Endothelial cell of umbilical vein (primary cell): ENCODE measurements at places on chromosomes 4 and X.

DNA sequence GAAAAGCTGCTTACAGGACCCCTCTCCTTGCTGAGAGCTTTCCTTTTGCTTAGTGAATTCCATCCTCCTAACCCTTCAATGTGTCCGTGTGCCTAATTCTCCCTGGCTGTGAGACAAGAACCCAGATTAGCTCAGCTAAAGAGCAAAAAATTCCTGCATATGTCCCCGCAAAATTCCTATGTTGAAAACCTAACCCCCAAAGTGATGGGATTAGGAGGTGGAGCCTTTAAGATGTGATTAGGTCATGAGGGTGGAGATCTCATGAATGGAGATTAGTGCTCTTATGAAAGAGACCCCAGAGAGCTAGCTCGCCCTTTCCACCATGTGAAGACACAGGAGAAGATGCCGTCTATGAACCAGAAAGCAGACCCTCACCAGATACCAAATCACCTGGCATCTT lies 503.0 kb upstream of the DIAPH2 start:
- no peak overlapping the region for H3K4me3 ChIP-seq
- H3K27ac ChIP-seq: no peak overlapping the region
- no peaks in the 10 kb centered on the region for H3K4me1 ChIP-seq
- no peaks in the 10 kb centered on the region for H3K27me3 ChIP-seq
- DNase-seq: no peak

DNA sequence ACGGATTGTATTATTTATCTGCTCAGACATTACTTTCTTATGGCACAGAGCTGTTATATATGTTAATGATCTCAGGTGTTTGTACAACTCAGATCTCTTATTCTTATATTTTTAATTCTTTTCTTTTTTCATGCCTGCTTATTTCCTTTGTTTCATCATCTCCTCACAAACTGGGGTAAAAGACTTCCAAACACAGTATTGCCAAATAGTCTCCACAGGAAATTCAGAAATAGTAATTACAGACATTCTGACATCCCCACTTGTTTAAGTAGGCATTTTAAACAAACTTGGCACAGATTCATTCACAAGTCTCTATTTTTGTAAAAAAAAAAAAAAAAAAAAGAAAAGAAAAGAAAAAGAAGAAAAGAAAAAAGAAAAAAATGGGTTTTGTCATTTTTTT lies 129.7 kb upstream of the USP38 start:
- no peak overlapping the region for H3K27ac ChIP-seq
- no peaks in the 10 kb centered on the region for H3K36me3 ChIP-seq
- H3K27me3 ChIP-seq: no peaks in the 10 kb centered on the region
- no peak for DNase-seq

DNA sequence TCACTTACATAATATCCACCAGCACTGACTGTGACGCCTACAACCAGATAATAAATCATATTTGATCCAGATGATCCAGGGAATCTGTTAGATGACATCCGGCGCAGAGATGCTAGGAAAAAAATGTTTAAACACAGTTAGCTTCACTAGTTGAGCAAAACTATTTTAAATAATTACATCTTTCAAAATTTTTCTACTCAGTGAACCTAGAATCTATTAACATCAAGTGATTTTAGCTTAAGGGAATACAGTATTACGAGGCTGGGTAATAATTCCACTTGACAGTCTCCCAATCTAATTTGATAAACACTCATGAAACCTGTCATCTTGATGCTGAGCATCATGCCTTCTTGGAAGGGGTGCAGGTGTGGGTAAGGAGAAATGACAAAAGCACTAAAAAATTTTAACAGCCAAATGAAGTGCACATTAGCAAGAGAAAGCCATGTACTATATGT lies 4.7 kb downstream of the MGARP start:
- H3K27ac ChIP-seq: no peak overlapping the region
- no peak overlapping the region for H3K4me3 ChIP-seq
- H3K27me3 ChIP-seq: no peaks in the 10 kb centered on the region
- H3K36me3 ChIP-seq: no peaks in the 10 kb centered on the region

GRCh38 chr4:4407299-4408131 lies 20.6 kb downstream of the NSG1 start:
- no peaks in the 10 kb centered on the region for H3K27me3 ChIP-seq
- no peak for DNase-seq
- H3K4me1 ChIP-seq: no peaks in the 10 kb centered on the region
- no peak overlapping the region for H3K27ac ChIP-seq
- no peaks in the 10 kb centered on the region for H3K36me3 ChIP-seq

- H3K4me3 ChIP-seq: no peak overlapping the region
- no peaks in the 10 kb centered on the region for H3K27me3 ChIP-seq
- H3K27ac ChIP-seq: no peak overlapping the region
- no peaks in the 10 kb centered on the region for H3K4me1 ChIP-seq
These were observed 30.4 kb downstream of the PGRMC1 start for GRCh38 chrX:119266364-119266995.

DNA sequence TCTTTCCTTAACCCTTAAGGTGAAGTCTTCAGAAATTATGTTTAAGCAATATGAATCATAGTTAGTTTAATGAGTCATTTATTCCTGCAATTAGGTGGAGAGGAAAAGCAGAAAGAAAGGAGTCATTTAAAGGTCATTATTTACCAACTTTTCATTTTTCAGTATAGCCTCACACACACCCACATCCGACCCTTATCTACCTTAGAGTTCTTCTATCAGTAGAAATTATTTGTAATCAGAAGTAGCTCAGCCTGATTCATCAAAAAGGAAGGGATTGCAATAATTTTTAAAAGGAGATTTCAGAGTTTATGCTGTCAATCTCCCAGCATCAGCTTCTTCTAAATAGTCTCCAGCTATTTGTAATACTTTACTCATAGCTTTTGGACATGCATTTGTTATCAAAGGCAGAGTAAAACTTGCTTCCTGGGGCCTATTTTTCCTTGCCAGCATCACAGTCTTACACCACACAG lies 5.9 kb downstream of the ANXA10 start:
- H3K27ac ChIP-seq: peak overlapping the region; percentile 75
- no peak overlapping the region for H3K4me3 ChIP-seq
- peaks cover 58% of the 10 kb centered on the region for H3K4me1 ChIP-seq
- H3K36me3 ChIP-seq: no peaks in the 10 kb centered on the region
- H3K27me3 ChIP-seq: no peaks in the 10 kb centered on the region

GRCh38 chr4:24973747-24974601 lies 56.8 kb downstream of the LGI2 start:
- no peak overlapping the region for H3K27ac ChIP-seq
- no peak for DNase-seq
- no peak overlapping the region for H3K4me3 ChIP-seq
- peaks cover 4% of the 10 kb centered on the region for H3K27me3 ChIP-seq

- DNase-seq: no peak
- H3K36me3 ChIP-seq: no peaks in the 10 kb centered on the region
- H3K4me3 ChIP-seq: no peak overlapping the region
- H3K27me3 ChIP-seq: peaks cover 2% of the 10 kb centered on the region
These were observed 56.6 kb upstream of the CCDC149 start for GRCh38 chr4:24969486-24969885.

GRCh38 chrX:63058204-63058603 lies 292.9 kb downstream of the SPIN4 start:
- no peak overlapping the region for H3K27ac ChIP-seq
- H3K36me3 ChIP-seq: no peaks in the 10 kb centered on the region
- no peak for DNase-seq

DNA sequence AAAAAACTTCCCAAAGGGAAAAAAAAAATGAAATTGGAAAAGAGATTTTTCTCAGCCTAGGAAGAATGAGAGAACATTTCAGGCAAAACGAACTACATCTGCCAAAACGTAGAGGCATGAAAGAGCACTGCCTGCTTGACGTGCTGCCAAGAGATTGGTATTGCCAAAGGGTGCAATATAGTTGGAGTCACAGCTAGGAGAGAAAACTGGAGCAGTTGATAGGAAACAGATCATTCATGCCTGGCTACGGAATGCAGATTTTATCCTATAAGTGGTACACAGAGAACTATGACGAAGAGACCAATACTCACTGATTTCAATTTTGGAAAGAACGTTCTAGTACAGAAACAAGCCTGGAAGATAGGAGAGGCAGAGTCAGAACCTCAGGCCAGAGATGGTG lies 68.4 kb upstream of the IQCM start:
- no peaks in the 10 kb centered on the region for H3K4me1 ChIP-seq
- H3K36me3 ChIP-seq: no peaks in the 10 kb centered on the region
- DNase-seq: no peak
- H3K27me3 ChIP-seq: no peaks in the 10 kb centered on the region
- H3K4me3 ChIP-seq: no peak overlapping the region

GRCh38 chr4:145533001-145533400 lies 51.3 kb downstream of the SMAD1 start:
- DNase-seq: no peak
- H3K4me1 ChIP-seq: peaks cover 16% of the 10 kb centered on the region
- no peaks in the 10 kb centered on the region for H3K36me3 ChIP-seq
- no peak overlapping the region for H3K4me3 ChIP-seq
- H3K27me3 ChIP-seq: no peaks in the 10 kb centered on the region

- no peaks in the 10 kb centered on the region for H3K27me3 ChIP-seq
- no peak overlapping the region for H3K27ac ChIP-seq
- H3K4me1 ChIP-seq: no peaks in the 10 kb centered on the region
- no peaks in the 10 kb centered on the region for H3K36me3 ChIP-seq
- no peak overlapping the region for H3K4me3 ChIP-seq
These were observed 46.8 kb downstream of the CRLF2 start for GRCh38 chrX:1165535-1166196.

DNA sequence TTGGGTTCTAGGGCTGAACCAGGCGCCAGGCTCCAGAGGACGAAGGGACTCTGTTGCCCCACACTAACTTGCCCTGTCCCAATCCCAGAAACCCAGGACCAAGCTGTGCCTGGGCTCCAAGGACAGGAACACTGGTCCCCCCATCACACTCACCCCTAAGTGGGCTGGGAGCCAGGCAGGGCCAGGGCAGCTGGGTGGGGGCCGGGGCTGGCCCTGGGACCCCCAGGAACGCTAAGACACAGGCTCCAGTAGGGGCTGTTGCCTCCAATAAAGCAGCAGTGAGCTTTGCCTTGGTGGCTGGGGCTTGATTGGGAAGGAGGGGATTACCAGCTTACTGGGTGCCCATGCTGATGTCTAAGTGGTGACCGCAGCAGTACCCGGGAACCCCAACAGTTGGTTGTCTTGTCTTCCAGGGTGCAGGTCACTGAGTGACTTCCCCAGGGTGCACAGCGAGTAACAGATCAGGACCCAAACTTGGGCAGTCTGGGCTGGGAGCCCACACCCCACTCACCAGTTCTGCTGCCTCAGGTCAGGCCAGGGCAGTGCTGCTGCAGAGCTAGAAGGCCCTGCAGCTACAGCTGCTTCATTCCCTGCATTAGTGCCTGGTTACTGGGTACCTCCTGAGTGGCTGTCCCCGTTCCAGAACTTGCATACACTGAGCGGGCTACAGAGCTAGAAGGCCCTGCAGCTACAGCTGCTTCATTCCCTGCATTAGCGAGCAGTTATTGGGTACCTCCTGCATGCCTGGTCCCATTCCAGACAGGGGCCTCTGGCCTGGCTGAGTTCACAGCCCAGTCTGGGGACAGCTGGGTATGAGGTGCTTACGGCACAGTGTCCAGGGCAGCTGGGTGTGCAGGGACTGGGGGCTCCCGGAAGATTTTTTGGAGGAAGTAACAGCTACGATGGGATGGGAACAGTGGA lies 9.4 kb upstream of the ADD1 start:
- no peak overlapping the region for H3K4me3 ChIP-seq
- H3K36me3 ChIP-seq: peaks cover 8% of the 10 kb centered on the region
- H3K27me3 ChIP-seq: no peaks in the 10 kb centered on the region
- no peak overlapping the region for H3K27ac ChIP-seq

GRCh38 chr4:180947425-180947824 lies 1295.8 kb upstream of the TENM3 start:
- no peaks in the 10 kb centered on the region for H3K36me3 ChIP-seq
- H3K4me3 ChIP-seq: no peak overlapping the region
- no peak for DNase-seq
- H3K4me1 ChIP-seq: no peaks in the 10 kb centered on the region
- no peaks in the 10 kb centered on the region for H3K27me3 ChIP-seq
- H3K27ac ChIP-seq: no peak overlapping the region

- no peak overlapping the region for H3K4me3 ChIP-seq
- peaks cover 3% of the 10 kb centered on the region for H3K27me3 ChIP-seq
- DNase-seq: no peak
- H3K4me1 ChIP-seq: no peaks in the 10 kb centered on the region
These were observed 7.9 kb upstream of the PTPN13 start for GRCh38 chr4:86586160-86586572.

- DNase-seq: no peak
- H3K36me3 ChIP-seq: no peaks in the 10 kb centered on the region
- H3K27me3 ChIP-seq: no peaks in the 10 kb centered on the region
- H3K4me3 ChIP-seq: no peak overlapping the region
- H3K4me1 ChIP-seq: peaks cover 6% of the 10 kb centered on the region
These were observed 128.2 kb downstream of the FRYL start for GRCh38 chr4:48651914-48652313.

GRCh38 chrX:7330971-7331746 lies 183.2 kb upstream of the PUDP start:
- no peak for DNase-seq
- H3K36me3 ChIP-seq: no peaks in the 10 kb centered on the region
- no peak overlapping the region for H3K27ac ChIP-seq
- no peaks in the 10 kb centered on the region for H3K27me3 ChIP-seq

DNA sequence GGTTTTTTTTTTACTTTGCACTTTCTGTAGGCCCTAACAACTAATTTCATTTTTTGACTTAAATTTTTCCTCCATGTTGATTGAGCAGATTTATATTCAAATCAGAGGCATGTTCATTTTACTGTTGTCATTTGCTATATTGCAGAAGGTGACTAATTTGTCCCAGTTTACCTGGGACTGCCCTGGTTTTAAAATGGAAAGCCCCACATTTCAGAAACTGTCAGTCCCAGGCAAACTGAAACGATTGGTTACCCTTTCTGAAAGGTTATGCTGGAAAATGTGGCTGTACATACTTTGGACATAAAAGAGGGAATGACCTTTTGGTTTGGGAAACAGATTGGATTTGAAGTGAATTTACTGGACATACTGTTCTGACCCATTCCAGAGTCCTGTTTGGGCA lies 160.0 kb downstream of the SPCS3 start:
- no peak overlapping the region for H3K4me3 ChIP-seq
- no peaks in the 10 kb centered on the region for H3K4me1 ChIP-seq
- no peak overlapping the region for H3K27ac ChIP-seq
- DNase-seq: no peak

DNA sequence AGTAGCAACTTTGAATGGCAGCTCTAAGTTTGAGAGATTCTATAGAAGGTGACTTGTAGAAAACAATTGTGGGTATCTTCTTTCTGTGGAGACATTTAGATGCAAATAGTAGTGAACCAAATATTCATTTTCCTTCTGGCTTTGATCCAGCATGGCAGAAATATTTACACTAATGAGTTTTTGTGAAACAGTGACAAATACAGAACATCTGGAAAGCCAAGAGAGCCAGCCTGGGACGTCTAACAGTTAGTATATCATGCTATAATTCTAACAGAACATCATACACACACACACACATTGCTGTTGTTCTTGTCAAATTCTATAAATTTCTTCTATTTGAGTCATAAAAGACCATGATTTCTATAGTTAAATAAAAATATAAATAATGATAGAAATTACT lies 1777.9 kb downstream of the ARAP2 start:
- no peaks in the 10 kb centered on the region for H3K27me3 ChIP-seq
- H3K4me3 ChIP-seq: no peak overlapping the region
- H3K36me3 ChIP-seq: no peaks in the 10 kb centered on the region
- H3K4me1 ChIP-seq: no peaks in the 10 kb centered on the region

- H3K4me3 ChIP-seq: peak overlapping the region; percentile 24
- no peaks in the 10 kb centered on the region for H3K4me1 ChIP-seq
- no peaks in the 10 kb centered on the region for H3K36me3 ChIP-seq
- no peak overlapping the region for H3K27ac ChIP-seq
- H3K27me3 ChIP-seq: peaks cover 10% of the 10 kb centered on the region
These were observed 23.6 kb upstream of the YTHDC1 start for GRCh38 chr4:68373513-68373912.
